SK-N-MC (cell line): ENCODE measurements at places on chromosomes 2 and 18.

DNA sequence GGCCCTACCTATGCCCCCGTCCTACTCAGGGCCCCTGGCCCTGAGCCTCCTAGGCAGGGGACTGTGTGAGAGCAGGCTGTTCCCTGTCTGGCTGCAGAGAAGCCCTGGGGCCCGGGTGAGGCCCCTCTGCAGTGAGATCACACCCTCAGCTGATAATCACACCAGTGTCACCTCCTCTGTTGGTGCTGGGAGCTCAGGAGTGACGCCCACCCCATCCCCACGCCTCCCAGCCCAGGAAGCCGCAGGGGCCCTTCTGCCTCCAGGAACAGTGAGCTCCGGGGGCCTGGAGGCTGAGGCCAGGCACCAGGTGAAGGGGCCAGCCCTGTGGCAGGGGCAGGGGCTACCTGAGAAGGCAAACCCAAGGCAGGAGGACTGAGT lies 20.0 kb downstream of the KCNIP3 start:
- no peak for DNase-seq

GRCh38 chr2:74052732-74053710 lies 68.3 kb downstream of the TET3 start:
- no peak for DNase-seq

- no peak for DNase-seq
Observed at GRCh38 chr2:23564615-23564960, 179.6 kb downstream of the KLHL29 start.

DNA sequence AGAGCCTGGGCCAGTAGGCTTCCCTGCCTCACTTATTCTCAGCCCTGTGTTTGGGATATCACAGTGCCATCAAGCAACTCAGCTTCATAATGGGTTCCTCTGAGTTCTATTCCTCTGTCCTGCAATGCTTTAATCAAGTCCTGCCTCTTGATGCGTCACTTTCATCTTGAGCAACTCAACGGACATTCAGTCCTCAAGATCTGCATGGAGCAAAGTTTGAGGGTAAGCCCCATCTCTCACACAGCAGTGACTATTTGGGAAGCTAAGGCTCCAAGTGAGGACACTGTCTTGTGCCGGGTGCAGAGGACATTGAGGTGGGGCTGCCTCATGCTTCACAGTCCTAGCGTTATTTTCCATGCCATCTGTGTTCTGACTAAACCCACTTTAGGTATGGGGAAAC lies 50.9 kb upstream of the PLB1 start:
- DNase-seq: no peak

- no peak for DNase-seq
Observed at GRCh38 chr2:220188031-220188430, 560.6 kb downstream of the SLC4A3 start.

DNA sequence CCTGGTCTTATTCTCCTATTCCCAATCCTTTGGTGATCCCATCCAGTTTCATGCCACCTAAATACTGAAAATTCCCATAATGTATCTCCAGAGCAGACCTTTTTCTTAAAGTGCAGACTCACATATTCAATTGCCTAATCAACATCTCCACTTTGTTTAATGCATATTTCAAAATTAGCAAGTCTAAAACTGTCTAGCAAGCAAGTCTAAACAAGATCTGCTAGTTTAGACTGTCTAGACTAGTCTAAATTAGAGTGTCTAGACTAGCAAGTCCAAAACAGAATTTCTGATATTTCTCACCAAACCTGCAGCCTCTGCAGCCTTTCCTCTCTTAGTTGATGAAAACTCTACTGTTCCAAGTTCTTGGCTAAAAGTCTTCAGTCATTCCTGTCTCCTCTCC lies 44.6 kb downstream of the THUMPD2 start:
- DNase-seq: no peak

DNA sequence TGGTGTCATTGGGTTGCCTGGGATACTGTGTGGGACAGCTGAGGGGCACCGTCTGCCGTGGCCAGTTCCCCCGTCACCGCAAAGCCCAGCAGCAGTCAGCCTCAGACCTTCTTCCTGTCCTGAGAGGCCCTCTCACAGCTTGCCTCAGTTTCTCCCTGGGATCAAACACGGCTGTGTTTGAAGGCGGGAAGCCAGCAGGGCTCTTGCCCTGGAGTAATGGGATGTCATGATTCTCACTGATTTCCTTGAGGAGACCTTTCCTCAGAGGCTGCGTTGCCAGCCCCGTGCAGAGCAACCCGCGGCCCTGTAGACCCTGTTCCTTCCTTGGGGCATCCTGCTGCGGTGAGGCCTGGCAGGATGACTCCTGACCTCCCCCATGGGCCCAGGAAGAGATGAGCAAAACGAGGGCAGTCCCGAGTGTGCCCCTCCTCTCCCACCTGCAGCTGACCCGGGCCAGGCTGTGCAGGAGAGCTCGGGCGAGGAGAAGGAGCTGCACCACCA lies 13.9 kb upstream of the NFATC1 start:
- no peak for DNase-seq

DNA sequence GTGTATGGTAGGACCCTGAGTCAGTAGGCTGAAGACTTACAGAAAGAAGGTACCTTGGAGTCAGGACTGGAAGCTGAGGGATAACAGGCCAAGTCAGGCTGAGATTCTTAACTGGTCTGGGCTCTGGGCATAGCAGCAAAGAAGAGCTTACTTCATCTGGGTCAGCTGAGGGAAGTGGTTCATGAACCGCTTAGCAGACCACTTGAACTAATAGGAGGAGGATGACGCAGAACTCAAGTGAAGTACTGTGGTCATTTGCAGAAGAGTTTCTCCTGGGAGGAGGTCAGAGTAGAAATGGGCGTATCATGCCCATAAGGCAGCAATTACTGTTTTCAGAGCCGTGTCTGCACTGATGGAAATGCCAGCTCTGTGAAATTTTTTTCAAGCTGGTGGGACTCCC lies 164.5 kb downstream of the LCLAT1 start:
- DNase-seq: no peak

GRCh38 chr2:57990118-57990725 lies 56.4 kb upstream of the VRK2 start:
- DNase-seq: no peak

DNA sequence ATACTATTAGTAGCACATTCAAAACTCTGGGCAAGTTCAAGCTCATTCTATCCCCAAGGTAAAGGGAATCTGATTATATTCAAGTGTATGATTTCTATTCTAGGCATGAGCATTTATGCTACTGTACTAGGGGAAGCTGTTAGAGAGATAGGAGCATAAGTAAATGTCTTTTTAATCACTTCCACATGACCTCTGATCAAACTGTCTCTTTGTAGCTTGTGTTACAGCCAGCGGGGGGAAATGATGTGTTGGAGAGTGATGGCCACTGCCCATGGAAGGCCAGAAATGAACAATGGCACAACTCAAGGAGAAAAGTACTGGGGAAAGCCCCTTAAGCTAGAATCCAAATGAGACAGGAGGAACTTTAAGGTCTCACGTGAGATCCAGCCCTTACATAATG lies 894.9 kb upstream of the CDH2 start:
- no peak for DNase-seq

GRCh38 chr18:56747032-56747658 lies 96.0 kb downstream of the WDR7 start:
- no peak for DNase-seq
